ENCODE measurements at places on chromosomes 4 and X.

- peak; percentile 94 for ATAC-seq
These were observed 31.0 kb upstream of the TLR3 start for GRCh38 chr4:186037692-186038658.

DNA sequence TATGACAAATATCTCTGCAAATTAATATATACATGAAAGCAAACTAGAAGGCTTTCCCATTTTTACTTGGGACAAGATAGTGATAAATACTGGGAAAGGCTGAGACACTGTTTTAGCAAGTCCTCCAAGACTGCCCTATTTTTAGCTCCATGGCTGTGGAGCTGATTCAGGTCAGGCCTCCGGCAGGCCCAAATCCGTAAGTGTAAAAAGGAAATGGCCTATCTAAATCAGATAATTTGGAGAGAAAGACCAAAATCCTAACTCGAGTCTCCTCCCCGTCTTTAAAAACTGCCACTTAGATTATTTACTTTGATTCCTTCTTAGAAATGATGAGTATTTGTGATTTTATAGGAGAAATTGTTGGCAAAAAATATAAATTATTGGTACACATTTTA lies 2.9 kb downstream of the OTUD4 start:
- ATAC-seq, result no peak

DNA sequence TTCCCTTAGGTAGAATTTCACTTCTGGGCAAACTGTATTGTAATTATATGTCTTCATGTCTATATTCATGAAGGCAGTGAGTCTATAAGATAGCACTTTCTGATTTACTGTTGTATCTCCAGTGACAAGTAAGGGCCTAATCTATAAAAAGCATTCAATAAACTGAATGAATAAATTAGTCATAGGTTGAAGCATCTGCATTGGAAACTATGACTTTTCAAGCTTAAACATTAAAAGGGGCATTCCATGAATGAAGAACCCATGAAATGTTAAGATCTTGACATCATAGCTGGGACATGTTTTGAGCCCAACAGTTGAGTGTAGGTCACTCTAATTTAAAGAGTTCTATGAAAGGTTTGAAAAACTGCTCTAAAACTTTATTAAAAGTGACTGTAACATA lies 159.3 kb upstream of the LCORL start:
- no peak for ATAC-seq

- ATAC-seq, result peak; percentile 54
These were observed 1646.4 kb upstream of the ADGRL3 start for GRCh38 chr4:59553721-59554091.

GRCh38 chr4:174496631-174497432 lies 25.5 kb downstream of the HPGD start:
- ATAC-seq, result no peak

DNA sequence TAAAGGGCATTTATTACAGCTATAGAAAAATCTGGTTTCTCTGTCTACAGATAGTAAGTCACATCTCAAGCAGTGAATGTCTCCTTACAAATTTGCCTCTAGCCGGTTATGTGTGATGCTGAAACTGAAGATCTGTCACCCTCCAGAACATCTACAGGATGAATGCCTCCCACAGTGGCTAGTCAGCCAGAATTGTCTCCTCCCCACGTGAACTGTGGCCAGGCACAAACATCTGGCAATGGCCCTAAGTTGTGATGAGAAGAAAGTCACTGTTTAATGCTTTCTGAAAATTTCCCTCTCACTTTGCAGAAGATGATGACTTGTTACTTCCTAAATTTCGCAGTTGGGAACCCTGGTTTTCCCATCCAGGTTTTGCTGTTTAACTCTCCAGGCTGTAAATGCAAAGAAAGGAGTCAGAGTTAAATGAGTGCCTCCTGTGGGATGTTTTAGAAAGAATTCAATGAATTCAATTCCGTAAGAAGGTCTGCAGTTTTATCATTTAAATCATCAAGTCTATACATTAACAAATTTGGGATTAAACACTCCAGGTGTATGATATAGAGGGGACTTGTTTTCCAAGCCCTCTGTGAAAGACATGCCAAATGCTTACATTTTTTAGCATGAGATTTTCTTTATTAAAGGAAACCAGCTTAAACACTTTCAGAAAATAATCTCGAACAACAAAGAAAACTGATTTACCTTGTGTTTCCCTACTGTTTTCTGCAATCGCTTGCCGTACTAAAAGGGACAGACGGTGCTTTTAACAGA lies 55.4 kb upstream of the TLR3 start:
- ATAC-seq, result no peak

- ATAC-seq, result no peak
These were observed 4.9 kb downstream of the CXCL6 start for GRCh38 chr4:73841243-73841925.
